ENCODE measurements at places on chromosomes 3 and 15.

DNA sequence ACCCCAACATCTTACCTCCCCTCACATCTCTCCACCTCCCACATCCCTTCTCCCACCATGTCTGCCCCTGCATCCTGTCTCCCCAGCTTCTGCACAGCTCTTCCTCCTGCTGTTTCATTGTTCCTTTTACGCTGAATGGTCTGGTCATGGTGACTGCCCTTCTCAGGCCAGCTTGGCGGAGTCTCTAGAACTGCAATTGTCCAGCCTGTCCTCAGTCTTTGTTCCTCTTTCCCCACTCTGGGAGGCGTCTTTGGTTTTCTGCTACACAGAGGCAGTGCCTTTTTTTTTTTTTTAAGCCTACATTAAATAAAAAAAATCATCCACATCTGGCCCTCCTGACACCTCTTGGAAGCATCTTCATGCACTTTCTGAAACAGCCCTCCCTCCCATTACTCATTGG, 49.1 kb upstream of the SEC22A start:
- DNase-seq = no peak

DNA sequence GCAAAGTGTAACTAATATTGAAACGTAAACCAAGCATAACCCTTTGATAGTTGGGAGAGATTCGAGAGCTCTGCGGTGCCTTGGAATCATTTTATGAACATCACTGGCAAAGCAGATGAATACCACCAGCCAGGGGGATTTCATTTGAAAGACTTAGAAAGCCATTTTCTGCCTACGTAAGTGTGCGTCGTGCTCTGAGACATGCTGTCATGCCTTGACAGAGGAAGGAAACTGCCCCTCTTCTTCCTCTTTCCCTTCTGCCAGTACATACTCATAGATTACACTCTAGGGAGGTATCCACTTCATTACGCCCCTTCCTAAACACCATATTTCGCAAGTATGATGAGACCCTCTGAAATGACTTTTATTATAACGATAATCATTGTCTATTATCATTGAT, 3.3 kb upstream of the MTHFS start:
- no peak for DNase-seq

GRCh38 chr15:98737721-98738120, 89.4 kb downstream of the IGF1R start:
- DNase-seq = no peak

DNA sequence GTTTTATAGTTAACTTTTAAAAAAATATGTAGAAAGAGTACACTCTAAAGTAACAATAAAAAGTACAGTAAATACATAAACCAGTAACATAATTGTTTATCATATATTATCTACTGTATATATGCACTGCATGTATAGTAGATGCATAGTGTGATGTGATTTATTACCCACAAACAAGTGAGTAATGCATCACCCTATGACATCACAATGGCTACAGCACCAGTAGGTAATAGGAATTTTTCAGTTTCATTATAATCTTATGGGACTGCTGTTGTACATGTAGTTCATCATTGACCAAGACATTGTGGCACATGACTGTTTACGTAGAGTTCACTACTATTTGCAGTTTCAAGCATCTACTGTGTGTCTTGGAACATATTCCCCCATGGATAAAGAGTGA, 1047.2 kb downstream of the ROBO2 start:
- DNase-seq = no peak

- DNase-seq = no peak
Measured at GRCh38 chr3:65112751-65113300, 425.0 kb upstream of the ADAMTS9 start.

GRCh38 chr15:76206325-76206976, 104.8 kb downstream of the ETFA start:
- DNase-seq = no peak

DNA sequence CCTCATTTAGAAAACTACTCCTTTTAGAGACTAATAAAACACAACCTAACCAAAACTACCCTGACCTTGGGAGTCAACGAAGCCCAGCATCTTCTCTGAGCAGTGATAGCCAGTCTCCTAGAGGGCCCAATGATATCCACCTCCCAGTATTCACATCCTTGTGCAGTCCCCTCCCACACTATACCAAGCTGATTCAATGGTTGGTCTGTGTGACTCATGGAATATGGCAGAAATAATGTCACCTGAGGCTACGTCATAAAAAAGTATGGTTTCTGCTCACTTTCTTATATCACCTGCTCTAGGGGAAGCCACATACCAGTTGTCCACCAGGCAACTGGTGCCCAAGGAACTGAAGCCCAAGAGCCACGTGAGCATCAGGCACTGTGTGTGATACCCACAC, 21.4 kb upstream of the USF3 start:
- no peak for DNase-seq

- DNase-seq = no peak
Measured at GRCh38 chr3:57085211-57085610, 24.7 kb downstream of the SPATA12 start.

- no peak for DNase-seq
Measured at GRCh38 chr15:52336529-52336928, 40.9 kb upstream of the MYO5C start.

- DNase-seq = no peak
Measured at GRCh38 chr3:175193815-175194518, 334.8 kb downstream of the NAALADL2 start.

GRCh38 chr3:175002732-175003143, 143.6 kb downstream of the NAALADL2 start:
- DNase-seq = no peak

DNA sequence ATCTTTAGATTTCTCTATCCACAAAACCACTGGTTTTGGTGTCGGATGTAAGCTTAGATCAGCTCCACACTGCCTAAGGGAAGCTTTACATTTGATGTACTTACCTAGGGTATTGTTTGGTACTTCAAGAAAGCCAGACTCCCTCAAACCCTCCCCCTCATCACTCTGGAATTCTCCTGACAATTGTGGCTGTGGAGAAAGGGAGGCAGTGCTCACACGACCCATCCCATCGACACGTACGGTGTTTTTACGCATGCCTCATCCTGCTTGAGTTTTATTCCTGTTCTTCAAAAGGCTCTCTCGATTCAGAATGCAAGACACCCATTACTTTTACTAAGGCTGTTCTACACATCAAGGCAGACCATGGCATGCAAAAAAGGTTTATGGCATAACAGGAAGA, 67.3 kb upstream of the ONECUT1 start:
- DNase-seq = no peak

GRCh38 chr15:31156226-31156625, 54.7 kb upstream of the TRPM1 start:
- no peak for DNase-seq

GRCh38 chr3:64667138-64667537, 20.7 kb downstream of the ADAMTS9 start:
- DNase-seq = no peak

- DNase-seq = no peak
Measured at GRCh38 chr3:150721285-150722130, 17.8 kb upstream of the ERICH6 start.

DNA sequence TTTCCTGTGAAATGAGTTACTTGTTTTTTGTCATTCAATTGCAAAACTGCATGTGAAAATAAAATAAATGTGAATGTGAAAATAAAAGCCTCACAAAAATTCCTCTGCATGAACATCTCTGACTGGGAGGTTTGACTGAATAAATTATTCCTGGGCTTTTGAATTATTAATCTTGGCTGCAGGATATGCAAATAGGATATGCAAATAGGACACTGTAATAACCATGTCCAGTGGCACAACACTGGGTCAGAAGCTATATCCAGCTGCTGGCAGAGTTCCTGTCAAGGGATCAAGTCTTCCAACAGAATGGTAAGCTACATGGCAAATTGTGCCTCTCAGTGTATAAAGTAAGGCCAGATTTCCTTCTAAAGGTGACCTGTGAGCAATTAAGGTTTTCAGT, at the start of gene SUCNR1:
Gene SUCNR1, plus strand, starts transcription at position 246 of the 400 bp plus-strand sequence. CDS start 6,250 bp downstream, outside the sequence.
- DNase-seq = no peak

GRCh38 chr3:30650348-30650995, 44.1 kb downstream of the TGFBR2 start:
- DNase-seq = no peak

- no peak for DNase-seq
Measured at GRCh38 chr3:6512172-6512800, 348.6 kb upstream of the GRM7 start.

GRCh38 chr3:158994386-158994785, 192.5 kb downstream of the MFSD1 start:
- no peak for DNase-seq

DNA sequence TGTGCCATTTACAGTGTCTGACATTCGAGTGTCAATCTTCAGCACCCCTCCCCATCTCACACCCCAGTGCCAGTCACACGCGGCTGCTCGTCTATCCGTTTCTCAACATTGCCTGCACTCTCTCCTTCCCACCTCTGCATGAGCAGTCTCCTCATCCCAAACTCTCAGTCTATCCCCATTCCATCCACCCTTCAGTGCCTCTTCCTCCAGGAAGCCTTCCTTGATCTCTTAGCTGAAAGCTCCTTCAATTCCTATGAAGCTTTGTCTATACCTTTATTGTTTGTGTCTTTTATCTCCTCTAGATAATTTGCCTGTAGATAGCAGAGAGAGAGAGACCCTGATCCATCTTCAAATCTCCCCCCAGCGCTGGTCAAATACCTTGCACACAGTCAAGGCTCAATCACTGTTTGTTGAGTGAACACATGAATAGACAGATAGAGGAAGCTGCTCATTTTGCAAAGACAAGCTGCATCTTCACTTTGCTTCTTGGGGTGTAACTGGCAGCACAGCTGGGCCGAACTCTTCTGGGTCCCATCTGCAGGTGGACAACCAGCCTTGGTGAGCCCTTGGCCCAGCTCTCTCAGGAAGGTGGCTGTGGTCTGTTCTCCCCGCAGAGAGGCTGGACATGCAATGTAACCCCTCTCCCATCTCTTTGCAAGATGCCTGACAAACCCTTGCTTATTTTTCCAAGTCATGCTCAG, 52.8 kb downstream of the ITGA11 start:
- DNase-seq = no peak

GRCh38 chr3:101244212-101244575, 76.2 kb downstream of the IMPG2 start:
- no peak for DNase-seq

DNA sequence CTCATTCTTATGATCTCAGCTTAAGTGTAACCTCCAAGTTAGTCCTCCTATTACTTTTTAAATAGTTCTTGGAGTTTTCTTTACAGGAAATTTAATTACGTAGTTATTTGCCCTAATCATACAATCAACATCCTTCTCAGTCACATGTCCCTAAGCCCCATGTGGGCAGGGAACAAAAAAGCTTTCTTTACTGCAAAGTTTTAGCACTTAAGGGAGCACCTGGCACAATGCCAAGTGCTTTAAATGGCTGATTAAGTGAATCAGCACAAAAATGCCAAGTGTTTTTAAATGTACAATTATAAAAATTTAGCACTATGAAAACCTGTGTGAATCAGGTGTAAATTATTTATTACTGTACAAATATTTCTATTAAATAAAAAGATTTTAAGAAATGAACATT, 445.3 kb downstream of the C3orf38 start:
- no peak for DNase-seq

- no peak for DNase-seq
Measured at GRCh38 chr15:42185801-42186200, 22.3 kb downstream of the VPS39 start.

- no peak for DNase-seq
Measured at GRCh38 chr15:50009634-50010033, 109.4 kb downstream of the ATP8B4 start.

DNA sequence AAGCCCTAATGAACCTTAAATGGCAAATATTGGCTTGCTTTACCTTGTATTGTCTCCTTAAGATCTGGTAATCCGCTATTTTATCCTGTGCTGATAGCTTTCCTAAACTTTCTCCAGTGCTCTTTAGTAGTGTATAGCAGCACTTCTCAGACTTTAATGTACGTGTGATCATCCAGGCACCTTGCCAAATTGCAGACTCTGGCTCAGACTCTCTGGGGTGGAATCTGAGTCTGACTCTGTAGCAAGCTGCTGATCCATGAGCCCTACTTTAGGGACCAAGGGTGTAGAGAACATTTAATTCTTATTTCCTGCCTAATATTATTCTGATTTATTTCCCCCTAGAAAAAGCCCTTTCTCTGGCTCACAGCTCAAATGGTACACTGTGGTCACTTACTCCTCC, 518.8 kb upstream of the ZNF385D start:
- DNase-seq = no peak

- DNase-seq = no peak
Measured at GRCh38 chr3:120796976-120797375, 54.4 kb downstream of the GTF2E1 start.

DNA sequence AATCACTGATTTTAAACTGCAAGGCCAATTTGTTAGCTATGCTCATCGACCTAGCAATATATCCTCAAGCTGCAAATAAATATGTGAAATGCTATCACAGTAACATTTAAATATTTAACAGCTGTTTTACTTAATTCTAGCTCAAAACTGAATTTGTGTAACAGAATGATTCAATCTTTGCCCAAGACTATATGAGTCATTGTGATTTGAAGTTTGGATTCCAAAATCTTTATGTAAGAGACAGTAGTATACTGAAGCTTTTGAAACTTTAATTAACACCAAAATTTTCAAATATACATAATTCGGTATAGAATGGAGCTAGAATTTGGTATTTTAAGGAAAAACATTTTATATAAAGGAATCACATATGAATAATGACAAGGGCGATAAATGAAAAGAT, 603.0 kb upstream of the ROBO2 start:
- DNase-seq = no peak

GRCh38 chr3:34056181-34056910, 257.9 kb downstream of the PDCD6IP start:
- no peak for DNase-seq

DNA sequence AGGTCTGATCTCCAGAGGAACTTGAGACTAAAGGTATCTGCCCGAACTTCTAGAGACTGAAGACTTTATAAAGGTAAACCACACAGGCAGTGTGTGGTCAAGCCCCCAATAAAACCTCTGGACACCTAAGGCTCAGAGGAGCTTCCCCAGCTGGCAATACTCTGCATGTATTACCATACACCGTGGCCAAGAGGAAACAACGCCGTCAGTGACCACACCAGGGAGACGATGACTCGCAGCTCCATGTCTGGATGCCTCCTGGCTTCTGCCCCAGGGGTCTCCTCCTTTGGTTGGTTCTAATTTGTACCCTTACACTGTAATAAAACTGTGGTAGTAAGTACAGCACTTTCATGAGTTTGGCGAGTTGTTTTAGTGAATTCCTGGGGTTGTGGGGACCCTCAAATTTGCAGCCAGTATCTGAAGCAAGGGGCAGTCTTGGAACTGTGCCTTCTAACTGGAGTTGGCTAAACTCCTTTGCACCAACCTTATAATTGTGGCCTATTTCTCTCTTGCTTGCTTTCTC, 32.1 kb upstream of the BCL2L10 start:
- DNase-seq = no peak

All from activated CD4-positive, alpha-beta T cell treated with anti-CD3 and anti-CD28 coated beads for 1 hour (primary cell).